ENCODE measurements at places on chromosomes 5 and 9. TPM values are rescaled to one million over a fixed set of nuclear protein-coding genes. Genes with fewer than 3 reads are reported as not detected.
A peak's percentile ranks its signal among the peaks of the same experiment; 100 is the strongest.

Gene IFNK
- polyA plus RNA-seq: not detected

Gene CMYA5
- polyA plus RNA-seq: 90.2 TPM

Gene PAEP
- 0.36 TPM for polyA plus RNA-seq

Gene PAPPA
- 0.58 TPM for polyA plus RNA-seq

Gene BHMT2
- 2.7 TPM for polyA plus RNA-seq

DNA sequence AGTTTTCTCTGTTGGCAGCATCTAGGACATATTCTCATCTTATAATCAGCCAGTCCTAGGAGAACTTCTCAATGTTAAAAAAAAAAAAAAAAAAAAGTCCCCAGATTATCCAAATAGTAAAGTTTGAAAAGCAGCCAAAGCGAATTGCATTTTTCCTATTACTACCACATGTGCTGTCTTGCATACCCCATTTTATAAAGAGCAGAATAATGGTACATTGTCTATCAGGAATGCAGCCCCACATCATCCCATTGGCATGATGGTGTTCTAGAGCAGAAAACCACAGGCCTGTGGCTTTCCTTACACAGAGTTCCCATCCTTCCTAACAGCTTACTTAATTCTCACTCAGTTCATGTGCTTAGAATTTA lies 381.6 kb downstream of the TMEM38B start:
- DNase-seq: peak; percentile 95

- DNase-seq: no peak
Measured at GRCh38 chr5:3912790-3913189, 317.2 kb downstream of the IRX1 start.

DNA sequence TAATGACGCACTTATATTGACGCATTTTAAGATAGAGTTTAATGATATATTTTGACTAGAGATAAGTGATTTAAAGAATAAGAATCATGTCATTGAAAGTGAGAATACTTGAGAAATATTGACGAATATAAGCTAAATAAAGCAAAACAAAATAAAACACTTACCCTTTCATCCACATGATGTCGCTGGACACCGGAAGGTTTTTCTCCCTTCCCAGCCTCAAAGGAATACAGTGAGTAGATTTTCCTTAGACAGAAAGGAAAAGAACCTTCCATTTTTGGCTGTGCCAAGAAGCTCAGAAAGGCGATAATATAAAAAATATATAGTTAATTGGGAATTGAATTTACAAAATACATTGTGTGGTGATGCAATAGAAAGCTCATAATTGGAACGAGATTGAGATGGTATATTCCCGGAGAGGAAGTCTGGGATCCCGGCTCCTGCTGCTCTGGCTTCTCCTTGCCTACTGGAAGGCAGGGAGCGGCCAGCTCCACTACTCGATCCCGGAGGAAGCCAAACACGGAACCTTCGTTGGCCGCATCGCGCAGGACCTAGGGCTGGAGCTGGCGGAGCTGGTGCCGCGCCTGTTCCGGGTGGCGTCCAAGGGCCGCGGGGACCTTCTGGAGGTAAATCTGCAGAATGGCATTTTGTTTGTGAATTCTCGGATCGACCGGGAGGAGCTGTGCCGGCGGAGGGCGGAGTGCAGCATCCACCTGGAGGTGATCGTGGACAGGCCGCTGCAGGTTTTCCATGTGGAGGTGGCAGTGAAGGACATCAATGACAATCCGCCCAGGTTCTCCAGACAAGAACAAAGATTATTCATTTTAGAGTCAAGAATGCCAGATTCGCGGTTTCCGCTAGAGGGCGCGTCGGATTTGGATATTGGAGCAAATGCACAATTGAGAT lies at the start of gene PCDHA5:
PCDHA5 (plus strand) TSS at position 239 of the 906 bp plus-strand sequence.
- DNase-seq: no peak
